ENCODE measurements at places on chromosomes 13 and 19.

DNA sequence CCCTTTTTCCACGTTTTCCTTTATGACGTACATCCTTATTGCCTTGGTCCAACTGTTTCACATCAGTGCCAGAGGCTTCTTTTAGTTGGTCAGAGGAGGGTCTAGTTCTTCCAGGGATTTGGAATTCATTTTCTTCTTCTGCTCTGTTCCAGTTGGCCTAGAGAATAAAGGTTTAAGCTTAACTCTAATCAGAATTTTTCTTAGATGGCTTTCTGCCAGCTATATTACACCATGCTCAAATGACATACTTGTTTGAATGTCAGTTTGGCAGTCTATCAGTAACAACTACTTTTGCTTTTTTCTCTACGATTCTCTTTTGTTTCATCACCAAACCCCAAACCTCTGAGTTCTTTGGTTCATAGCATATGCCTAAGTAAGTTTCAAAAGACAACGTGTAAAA is 16.8 kb downstream of the SPART start:
- DNase-seq, result no peak

- no peak for DNase-seq
Observed at GRCh38 chr19:48469934-48470680, 938 bp downstream of the CYTH2 start.

DNA sequence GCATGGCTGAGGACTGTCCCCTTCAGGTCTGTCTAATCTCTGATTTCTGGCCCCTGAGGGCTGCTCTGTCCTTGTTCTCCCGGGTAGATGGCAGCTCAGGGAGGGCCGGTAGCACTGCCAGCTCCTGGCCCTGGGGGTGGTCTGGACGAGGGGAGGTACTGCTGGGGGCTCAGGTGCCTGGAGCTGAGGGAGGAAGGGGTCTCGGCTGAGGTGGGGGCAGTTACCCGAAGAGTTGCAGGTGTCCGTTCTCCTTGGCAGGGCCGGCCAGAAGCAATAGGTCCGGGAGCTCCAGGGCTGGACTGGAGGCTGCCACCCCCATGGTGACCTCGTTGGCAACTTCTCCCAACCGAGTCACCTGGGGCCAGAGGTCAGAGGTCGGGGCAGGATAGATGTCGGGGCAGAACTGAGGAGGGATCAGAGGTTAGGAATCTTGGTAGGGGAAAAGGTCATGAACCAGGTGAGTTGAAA is 1.2 kb upstream of the EMC10 start:
- no peak for DNase-seq

- no peak for DNase-seq
Observed at GRCh38 chr13:75770592-75771011, 134.5 kb downstream of the LMO7 start.

- DNase-seq, result no peak
Observed at GRCh38 chr13:23022704-23023103, 158.1 kb upstream of the SGCG start.

- peak; percentile 29 for DNase-seq
Observed at GRCh38 chr19:8304841-8305621, 3.1 kb downstream of the CD320 start.

DNA sequence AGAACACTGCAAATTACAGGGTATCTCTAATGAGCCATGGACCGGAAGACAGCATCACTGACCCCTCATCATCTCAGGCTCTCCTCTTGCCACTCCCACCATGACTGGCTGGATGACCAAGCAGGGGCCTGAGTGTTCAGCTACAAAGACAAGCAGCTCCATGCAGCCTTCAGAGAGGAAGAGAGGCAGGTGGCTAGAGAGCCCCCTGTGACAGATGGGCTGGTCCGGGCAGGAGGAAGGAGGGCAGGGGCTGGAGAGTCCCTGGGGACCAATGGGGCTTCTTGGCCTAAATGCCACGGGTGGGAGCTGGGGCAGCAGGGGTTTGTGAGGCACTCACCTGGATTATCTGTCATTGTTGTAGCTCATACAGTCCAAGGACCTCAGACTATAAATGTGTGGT is 12.8 kb upstream of the RASA3 start:
- no peak for DNase-seq

GRCh38 chr13:110690516-110690915 is 15.4 kb downstream of the CARS2 start:
- no peak for DNase-seq

GRCh38 chr19:20162821-20163220 is 4.2 kb upstream of the ZNF486 start:
- DNase-seq, result no peak

GRCh38 chr19:14023404-14024235 is 4.3 kb upstream of the RLN3 start:
- no peak for DNase-seq

- DNase-seq, result no peak
Observed at GRCh38 chr13:94703721-94704314, 8.5 kb downstream of the SOX21 start.

DNA sequence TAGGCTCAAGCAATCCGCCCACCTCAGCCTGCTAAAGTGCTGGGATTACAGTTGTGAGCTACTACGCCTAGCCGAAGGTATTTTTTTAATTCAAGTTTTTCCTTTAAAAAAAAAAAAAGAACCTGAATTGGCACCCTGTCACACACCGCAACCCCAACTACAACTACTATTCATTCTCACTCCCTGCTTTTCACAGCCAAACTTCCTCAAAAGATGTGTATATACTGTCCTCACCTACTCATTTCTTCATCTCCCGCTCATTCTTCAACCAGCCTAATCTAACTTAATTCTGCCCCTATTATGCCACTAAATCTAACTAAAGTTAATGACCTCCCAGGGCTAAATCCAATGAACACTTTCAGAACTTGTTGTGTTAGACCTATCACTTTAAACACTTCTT is 12.7 kb upstream of the WBP4 start:
- no peak for DNase-seq

All from natural killer cell (primary cell).